Hypothalamus (tissue), 51 donors: ENCODE measurements at places on chromosomes 13 and 19.

- DNase-seq = no peak
Observed at GRCh38 chr19:21571316-21571715, 65.9 kb downstream of the ZNF429 start.

DNA sequence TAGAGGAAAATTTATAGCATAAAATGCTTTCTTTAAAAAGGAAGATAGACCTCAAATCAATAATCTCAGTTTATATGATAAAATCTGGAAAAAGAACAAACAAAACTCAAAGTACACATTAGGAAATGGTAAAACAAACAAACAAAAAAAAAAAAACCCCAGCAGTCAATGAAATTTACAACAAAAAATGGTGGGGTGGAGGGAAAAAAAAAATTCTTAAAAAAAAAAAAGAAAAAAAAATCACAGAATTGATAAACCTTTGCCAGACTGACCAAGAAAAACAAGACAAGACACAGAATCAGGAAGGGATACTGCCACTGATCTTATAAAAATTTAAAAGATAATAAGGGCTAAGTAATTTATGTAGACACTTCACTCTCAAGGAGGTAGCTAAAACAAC lies 11.2 kb downstream of the TUBGCP3 start:
- no peak for DNase-seq

DNA sequence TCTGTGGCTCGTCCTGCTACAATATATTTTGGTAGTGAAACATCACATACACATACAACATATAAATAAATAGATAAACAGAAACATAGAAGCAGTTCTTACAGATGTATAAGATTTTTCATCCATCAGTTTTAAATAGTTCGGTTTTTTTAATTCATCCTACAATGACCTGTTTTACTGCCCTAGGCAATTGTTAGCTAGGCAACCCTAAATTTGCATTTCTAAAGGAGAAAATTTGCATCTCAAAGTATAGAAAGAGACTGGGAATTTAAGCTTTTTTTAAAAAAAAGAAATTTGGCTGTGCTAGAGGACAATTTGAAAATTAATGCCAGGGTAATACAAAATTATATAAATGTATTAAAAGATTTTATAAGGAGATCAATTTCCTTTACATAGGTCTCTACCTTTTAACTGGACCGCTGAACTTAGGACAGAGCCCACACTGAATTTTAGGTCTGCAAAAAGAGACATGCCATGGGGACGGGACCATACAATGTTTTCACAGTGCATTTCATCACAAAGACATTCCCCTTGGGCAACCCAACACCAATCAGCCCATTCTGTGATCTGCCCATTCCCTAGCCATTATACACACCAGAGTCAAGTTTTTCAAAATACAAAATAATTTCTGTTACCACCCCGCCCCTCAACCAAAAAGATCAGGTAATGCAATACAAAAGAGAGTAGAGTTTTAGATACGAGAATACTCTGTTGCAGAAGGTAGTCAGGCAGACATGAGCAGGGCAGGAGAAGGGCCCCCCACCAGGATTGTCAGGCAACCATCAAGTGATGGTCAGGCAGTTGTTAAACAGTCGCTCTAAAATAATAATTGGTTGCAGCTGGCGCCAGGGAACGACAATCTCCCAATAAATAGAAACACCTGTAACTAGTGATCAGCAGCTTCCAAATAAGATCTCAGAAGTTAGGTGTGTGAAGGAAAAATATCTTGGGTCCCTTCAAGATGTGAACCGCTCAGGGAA lies 299.7 kb upstream of the SGCG start:
- no peak for DNase-seq

DNA sequence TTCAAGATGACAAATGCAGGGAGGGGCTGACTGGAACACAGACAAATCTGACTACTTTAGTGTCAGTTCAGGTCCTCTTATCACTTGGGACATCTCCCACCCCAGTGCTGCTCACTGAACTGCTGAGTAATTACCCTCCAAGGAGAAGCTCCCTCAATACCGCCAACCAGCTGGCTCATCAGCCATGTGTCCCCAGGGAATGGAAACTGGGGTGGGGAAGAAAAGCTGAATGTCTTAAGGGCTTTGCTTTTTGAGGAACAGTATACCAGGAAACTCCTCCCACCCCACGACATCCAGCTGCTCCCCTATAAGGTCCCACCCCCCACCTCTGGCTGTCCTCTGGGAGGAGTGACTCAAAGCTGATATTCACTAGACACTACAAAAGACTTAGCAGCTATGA lies 2.0 kb downstream of the ZNF823 start:
- DNase-seq = no peak

GRCh38 chr19:50601407-50602088 lies 33.3 kb upstream of the LRRC4B start:
- no peak for DNase-seq

DNA sequence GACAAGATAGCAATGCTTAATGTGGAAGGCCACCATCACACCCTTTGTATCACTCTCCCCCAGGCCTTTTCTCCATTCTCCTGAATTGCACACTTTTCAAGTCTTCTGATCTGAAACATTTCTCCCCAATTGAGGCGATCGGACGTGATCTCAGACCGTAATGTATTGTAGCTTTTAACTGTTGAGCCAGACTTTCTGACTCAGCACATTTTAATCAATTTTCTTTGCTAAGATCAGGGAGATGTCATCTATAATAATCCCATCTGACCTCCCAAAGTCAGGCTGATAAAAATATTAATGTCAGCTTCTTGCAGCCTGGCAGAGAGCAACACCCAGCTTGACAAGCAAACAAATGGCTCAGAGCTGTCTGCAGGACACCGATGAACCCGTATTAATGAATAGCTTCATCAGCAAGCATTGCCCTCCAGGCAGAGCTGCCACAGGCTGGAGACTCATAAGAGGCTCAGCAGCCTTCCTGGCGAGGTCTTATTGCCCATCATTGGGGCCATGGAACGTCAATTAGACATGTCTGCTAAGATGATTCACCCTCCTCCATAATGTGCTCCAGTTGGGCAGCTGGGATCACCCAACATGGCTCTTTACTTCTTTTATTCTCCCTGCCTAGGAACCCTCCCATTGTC lies 60.2 kb upstream of the UQCRFS1 start:
- DNase-seq = no peak

DNA sequence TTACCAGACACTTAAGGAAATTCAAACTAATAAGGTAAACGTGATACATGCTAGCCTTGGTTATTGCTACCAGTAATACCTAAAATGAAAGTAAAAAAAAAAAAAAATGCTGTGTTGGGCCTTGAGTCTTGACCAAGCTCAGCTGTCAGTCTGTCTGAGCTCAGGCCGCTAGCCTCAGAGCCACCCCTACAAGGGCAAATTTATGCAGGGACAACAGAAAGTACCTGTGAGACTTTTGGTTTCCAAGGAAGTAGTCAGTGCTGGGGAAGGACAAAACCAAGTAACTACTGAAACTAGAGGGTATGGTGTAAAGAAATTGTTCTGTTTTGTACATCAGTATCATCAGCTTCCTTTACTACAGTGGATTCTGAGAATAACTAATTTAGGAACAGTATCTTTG lies 134.3 kb upstream of the SLITRK5 start:
- DNase-seq = no peak

- DNase-seq = no peak
Observed at GRCh38 chr19:33740811-33741396, 55.8 kb upstream of the KCTD15 start.

DNA sequence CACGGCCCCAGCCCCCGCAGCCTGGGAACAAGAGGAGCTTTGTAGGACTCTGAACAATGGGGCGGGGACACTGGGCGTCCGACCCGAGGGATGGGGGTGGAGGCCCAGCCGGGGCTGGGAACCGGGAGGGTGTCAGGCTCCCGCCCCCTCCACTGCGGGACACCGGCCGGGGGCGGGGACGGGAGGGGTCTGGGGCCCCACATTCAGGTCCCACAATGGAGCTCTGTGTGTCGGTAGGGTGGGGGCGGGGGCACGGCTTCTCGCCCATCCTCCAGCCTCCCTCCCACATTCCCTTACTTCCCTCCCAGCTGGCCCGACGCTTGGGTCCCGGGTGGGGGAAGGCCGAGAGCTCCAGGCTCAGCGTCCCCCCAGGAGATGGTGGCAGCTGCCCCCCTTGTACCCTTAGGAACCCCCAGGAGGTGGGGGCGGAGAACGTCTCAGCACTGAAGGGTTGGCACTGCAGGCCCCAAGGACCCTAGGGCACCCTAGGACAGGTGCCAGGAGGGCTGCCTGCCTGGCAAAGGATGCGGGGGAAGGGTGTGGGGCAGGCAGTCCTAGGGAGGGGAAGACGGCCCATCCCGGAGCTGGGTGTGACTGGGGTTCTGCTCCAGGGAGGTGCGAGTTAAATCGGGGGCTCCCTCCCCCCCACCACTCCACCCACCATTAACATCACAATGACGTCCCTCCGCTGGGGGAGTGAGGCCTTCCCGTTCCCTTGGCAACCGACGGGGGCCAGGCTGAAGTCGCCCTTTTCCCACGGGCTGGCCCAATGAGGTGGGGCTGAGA lies 5.3 kb downstream of the TTYH1 start:
- DNase-seq = peak; percentile 96

- peak; percentile 53 for DNase-seq
Observed at GRCh38 chr19:54179921-54180461, 7.0 kb upstream of the TMC4 start.

DNA sequence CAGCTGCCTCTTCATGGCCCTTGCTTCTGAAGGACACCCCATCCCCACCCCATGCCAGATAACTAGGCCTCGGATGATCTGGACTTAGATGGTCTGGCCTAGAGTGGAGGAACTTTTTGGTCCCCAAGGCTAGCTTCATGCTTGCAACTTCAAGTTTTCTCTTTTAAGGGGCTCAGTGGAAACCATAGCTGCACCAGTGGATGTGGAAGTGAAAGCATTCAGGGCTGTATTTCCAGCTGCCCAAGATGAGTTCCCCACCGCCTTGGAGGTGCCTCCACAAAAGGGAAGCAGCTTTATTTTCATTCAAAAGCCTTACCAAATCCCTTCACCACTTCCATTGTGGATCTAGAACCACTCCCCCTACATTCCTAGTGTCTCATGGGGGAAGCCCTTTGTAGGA lies 17.6 kb upstream of the GSX1 start:
- DNase-seq = no peak

- DNase-seq = no peak
Observed at GRCh38 chr19:50290011-50290410, 39.2 kb downstream of the KCNC3 start.

- no peak for DNase-seq
Observed at GRCh38 chr13:29564373-29564772, 31.1 kb downstream of the SLC7A1 start.

DNA sequence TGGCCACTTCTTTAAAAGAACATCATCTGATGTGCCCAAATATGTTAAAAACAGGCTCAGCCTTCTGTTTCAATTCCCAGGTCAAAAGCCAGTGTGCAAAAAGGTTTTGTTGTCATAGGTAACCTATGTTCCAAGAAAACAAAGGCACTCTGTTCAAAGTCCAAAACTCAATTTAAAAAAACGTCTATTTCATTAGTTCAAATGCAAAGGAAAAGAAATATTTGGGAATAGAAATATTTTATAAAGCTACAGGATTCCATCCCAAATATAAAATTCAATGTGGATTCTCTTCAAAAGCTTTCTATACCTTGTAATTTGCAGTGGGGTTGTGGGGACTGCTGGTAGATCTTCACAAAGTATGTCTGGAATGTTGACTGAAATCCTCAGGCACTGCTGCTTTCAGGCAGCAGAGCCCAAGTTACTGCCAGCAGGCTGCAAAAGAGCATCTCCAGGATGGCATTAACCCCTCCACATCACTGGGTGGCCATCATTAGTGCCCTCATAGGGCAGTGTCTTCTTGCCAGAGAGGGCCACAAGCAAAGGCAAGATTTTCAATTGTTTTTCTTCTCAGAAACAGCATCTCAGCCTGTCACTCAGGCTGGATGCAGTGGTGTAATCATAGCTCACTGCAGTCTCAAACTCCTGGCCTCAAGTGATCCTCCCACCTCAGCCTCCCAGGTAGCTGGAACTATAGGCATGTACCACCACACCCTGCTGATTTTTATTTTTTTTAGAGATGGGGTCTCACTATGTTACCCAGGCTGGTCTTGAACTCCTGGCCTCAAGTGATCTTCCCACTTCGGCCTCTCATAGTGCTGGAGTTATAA lies 22.8 kb upstream of the STK24 start:
- DNase-seq = no peak

DNA sequence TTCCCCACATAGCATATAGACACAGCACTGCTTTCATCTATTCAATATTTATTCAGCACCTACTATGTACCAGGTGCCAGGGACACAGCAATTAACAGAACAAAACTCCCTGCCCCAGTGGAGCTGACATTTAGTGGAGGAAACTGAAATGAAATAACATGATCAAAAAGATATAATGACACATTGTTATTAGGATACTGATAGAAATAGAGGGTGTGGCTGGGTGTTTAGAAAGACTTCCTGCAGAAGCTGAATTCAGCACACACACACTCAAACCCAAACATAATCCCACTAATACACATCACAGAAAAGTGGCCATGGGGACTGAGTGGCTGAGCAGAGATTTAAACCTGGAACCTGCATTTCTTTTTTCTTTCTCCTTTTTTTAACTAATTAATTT lies 3.8 kb upstream of the CDC37 start:
- DNase-seq = no peak

DNA sequence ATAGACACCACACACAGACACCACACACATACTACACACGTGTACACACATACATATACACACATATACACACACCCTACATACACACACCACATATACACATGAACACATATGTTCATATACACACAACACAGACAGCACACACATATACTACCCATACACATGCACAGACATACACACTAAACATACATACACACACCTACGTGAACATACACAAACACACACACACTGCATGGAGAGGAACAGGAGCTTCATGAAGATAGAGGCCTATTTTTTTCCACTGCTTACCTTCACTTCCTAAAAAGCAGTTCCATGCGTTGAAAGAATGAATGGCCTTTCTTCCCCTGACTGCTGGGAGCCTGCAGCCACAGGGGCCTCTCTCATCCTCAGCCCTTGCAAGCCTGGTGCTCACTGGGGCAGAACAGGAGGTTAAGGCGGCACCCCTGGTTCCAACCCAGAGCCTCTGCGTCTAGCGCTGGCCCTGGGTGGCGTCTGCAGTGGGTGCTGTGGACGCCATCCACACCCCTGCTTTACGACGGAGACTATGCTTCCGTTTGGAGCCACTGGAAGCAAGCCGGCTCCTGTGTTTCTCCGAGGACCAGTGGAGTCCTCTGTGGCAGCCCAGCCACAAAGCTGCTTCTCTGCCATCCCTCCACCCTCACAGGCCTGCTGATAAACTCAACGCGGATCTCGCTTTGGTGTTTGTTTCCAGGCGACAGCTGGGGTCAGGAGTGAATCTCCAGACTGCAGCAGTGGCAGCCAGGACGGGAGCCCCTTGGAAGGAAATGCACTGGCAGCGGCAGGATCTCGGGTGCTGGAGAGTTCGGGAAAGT lies 1.9 kb upstream of the RASA3 start:
- DNase-seq = no peak

DNA sequence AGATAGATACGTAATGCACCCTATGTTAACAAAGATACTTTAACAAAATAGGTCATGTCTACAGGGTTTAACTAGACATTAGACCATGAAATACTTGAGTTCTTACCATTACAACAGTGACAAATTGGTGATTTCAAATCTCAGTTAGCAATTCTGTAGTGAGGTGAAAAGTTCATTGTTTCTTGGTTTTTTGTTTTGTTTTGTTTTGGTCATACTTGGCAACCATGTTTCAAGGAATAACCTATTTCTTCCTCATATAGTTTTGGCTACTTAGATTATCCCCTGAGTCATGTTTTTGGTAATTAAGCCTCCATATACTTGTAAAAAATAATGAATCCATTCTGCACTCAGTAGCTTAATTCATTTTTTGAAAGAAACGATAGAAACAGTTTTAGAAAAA lies 1200.4 kb downstream of the DIAPH3 start:
- no peak for DNase-seq
